ENCODE measurements at places on chromosomes 5 and 9.

DNA sequence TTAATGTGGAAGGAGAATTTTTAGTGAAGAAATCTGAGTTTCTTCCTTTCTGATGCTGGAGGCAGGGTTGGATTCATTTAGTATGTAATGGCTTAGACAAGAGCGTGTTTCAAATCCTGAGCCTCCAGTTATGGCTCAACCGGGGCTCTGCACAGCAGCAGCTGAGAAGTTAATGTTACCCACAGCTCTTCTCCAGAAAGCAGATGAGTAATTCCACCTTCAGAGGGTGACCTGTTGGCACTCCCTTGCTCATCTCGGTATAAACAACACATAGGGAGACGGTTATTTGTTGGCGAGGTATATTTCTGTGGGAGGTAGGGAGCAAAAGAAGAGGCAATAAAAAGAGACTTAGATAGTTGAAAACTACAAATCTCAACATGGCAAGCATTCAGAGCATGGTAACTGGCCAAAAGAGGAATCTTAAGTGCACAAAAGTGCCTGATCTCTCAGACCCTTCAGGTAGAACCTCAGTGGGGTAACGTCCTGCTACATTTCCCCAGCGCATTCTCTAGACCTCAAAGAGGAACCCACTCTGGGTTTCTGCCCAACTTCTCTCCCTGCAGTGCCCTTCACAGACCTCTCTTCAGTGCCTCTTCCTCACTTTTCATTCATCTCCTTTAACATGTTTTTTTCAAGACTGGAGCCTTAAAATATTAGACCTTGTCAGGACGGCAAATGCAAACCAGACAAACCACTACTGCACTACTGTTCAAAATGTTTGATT lies 417.5 kb upstream of the ADAMTSL1 start:
- no peak for DNase-seq

DNA sequence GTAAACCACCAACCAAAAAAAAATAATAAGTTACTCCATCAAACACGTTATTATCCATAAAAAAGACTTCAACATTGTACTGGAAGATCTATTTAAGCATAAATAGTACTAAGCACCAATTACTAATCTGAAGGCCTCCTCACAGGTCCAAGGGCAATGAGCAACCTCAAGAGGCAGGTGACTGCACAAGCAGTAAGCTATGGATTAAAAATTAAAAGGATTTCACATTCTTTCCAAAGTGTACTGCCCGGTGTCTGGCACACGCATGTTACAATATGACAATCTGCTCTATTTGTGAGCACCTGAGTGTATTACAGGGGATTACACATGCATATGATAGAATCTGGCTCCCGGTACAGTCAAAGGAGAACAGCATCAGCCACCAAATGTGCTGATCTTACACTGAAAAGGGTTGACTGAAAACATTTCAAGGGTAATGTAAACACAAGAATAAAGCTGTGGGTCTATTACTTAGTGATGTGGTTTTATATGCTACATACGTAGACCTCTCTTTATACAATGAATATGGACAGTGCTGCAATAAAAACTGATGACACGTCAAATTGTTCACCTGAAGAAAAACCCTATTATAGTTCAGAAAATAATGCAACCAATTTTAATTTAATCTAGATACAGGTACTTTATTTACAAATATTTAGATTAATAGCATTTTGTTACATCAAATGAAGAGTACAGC lies 22.8 kb downstream of the RAB14 start:
- no peak for DNase-seq

- DNase-seq, result no peak
Measured at GRCh38 chr9:113506090-113506589, 42.6 kb downstream of the RGS3 start.

DNA sequence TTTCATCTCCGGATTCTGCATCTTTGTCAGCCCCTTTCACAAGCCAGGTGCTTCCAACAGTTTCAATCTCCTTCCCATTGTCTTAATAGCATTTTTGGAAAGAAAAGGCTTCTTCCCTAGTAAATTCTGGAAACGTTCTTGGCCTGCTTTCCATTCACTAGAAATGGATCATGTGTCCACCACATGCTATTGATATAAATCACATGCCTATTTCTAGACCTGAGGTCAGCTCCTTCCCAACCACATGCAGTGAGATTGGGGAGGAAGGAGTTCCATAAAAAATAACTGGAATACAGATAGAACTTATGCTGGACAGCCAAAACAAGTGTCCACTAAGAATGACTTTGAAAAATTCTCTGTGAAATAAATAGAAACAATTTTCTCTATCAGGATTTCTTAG lies 181.6 kb upstream of the TMEM161B start:
- DNase-seq, result no peak

- no peak for DNase-seq
Measured at GRCh38 chr5:5063533-5063953, 76.6 kb upstream of the ADAMTS16 start.

DNA sequence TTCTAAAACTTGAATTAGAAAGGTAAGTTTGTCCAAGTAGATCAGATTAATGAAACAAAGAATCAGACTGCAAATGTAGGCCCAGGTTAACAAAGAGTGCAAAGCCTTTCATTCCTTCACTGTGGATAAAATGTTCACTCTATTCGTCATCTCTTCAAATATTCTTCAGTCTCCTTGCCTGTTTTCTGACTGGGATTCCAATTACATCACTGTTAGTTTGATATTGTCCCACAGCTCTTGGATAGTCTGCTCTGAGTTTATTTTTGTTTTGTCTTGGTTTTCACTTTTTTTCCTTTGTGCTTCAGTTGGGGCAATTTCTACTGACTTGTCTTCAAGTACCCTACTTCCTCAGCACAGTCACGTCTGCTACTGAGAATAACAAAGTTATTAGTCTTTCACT lies 38.5 kb upstream of the GZMA start:
- DNase-seq, result no peak

GRCh38 chr9:132187121-132187620 lies 25.3 kb downstream of the NTNG2 start:
- no peak for DNase-seq

GRCh38 chr9:90023861-90024260 lies 419.0 kb downstream of the GADD45G start:
- DNase-seq, result no peak

GRCh38 chr5:177338251-177339106 lies 13.0 kb downstream of the LMAN2 start:
- no peak for DNase-seq

- DNase-seq, result no peak
Measured at GRCh38 chr5:102222772-102223171, 73.3 kb downstream of the SLCO4C1 start.

GRCh38 chr9:106866243-106866642 lies 3.3 kb downstream of the ZNF462 start:
- DNase-seq, result no peak

GRCh38 chr5:134345996-134346395 lies 21.0 kb downstream of the CDKL3 start:
- DNase-seq, result no peak

DNA sequence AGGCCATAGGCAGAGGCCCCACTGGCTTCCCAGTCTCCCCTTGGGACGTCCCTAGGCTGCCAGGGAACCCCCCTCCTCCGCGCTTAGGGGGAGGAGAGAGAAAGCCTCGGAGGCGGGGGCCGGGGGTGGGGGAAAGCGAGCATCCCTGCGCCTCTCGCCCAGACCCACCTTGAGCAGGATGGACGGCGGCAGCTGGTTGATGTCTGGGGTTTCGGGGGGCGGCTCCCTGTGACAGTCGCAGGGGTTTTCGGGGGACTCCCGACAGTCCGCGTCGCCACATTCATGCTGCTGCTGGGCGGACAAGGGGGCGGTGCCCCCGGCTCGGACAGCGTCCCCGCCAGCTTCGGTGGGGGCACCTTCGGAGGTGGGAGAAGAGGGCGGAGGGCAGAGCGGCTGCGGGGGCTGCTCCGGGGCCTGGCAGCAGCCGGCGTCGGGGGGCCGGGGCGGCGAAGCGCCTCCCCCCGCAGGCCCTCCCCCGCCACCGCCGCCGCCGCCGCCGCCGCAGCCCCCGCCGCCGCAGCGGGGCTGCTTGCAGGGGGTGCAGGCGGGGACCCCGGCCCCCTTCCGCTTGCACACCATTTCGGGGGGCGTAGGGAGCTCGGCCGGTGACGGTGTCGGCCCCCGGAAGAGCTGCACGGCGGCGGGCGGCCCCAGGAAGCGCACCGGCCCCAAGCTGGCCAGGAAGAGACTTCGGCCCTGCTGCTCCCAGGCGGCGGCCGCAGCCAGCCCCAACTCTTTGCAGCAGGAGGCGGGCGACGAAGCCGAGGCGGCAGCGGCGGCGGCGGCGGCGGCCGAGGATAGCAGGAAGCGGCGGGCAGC lies 1.2 kb downstream of the FBXL17 start:
- DNase-seq, result no peak

- no peak for DNase-seq
Measured at GRCh38 chr9:7130266-7130820, 372.6 kb downstream of the KDM4C start.

DNA sequence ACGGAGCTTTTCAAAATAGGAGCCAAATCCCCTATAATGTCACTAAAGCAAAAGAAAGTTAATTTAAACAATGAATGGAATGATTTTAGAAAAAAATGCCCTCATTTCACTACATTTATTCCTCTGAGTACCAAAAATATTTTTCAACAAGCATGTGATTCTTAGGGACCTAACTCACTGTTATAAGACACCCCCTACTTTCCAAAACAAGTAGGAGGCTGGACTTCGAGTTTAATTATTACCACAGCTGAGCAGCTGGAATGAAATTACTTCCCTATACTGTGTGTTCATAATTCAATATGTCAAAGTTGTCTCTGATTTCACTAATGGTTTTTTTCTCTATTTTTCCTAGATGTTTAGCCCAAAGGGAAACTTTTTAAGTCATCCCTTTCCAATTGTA lies 61.6 kb downstream of the SAXO1 start:
- DNase-seq, result no peak

DNA sequence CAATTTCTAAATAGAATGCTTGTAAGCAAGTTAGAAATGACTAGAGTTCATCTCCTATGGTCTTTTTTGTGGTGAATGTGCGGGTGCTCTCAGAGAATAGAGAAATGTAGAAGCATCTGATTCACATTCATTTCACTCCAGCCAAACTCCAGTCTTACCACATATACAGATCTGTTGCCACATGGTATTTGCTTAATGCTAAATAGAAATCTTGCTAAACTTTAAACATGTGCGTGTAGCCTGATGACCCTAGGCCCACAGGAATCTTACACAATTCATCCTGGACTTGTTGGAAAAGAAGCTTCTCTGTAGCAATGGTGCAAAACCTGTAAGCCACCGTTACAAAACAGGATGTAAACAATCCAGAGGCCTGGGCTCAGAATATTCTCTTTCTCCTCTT lies 135.2 kb downstream of the PCSK1 start:
- DNase-seq, result no peak

- no peak for DNase-seq
Measured at GRCh38 chr5:60248901-60249300, 355.4 kb upstream of the PDE4D start.

DNA sequence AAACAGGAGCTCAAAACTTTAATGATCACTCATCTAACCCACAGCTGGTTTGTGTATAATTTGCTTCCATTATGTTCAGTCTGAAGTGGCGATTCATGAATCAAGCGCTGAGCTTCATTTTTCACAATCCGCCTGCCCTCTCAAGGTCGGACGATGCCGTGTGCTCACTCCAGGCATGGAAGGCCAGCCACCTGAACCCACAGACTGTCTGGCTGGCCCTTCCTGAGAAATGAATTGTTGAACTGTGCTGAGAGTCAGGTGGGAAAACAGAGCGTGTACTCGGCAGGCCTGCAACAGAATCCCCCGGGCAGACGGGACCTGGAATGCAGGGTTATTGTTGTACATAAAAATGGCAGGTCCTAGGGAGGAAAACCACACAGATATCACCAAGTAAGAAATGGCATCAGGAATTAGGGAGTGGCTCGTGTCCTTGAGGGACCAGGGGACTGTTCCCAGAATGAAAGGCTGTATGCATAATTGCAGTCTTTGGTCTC lies 375.7 kb downstream of the IRX2 start:
- DNase-seq, result no peak

- DNase-seq, result no peak
Measured at GRCh38 chr5:67178966-67179365, 17.6 kb downstream of the CD180 start.

DNA sequence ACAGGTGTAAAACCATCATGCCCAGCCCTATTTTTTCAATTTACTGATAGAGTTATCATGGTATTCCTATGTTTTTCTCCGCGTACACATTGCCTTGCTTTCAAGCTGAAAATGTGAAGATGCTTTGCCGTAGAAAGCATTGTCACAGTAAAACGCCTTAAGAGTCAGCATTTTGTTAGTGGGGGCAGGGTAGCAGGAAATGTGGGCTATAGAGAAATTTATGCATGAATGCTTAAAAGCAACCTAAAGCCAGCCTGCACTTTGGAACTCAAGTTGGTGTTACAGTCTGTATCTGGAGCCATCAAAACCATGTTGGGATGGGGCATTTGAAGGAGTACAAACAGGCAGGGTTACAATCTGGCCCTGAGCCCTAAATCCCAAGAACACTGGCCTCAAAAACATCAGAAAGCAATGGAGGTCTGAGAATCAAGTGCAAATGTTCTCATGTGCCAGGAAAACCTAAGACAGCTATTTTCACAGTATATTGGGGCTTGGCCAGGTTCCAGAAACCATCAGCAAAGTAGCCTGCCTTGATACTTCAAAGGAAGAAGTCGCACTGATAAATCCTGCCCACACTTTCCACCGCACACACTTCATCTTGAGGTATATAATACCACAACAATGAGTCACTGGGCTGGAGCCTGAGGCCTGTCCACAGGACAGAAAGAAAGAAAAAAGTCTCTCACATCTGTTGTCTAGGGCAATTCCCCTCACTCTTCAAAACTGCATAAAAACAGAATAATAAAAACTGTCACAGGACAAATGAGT lies 313.8 kb downstream of the ENC1 start:
- DNase-seq, result no peak

- no peak for DNase-seq
Measured at GRCh38 chr9:16659096-16659495, 211.4 kb downstream of the BNC2 start.

GRCh38 chr5:30991462-30991861 lies 202.0 kb upstream of the CDH6 start:
- no peak for DNase-seq

DNA sequence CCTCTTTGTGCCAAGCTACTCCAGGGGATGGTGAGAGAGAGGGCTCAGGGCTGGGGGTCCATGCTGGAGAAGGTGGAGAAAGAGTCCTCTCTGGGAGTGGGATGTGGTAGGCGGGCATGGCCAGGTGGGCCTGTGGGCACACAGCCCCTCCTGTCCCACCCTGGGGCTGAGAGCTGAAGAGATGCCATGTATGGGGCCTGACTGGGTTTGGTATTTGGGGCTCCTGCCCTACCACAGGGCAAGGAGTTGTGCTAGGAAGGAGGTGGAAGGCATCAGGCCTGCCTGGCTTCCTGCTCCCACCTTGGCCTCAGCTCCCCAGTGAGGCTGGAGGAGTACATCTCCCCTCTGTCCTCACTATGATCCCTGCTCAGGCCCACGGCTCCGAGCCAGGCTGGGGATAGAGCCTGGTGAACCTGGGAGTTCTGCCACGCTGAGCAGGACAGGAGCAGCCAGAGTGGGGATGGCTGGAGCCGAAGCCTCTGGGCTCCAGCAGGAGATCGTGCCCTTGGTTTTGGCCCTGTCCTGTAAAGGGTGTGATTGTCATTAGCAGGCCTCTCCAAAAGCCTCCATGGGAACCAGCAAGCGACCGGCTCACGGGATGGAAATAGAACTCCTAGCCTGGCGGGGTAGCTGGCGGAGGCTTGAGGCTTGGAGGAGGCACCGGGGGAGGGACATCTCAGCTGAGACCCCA lies 75.5 kb downstream of the CACNA1B start:
- DNase-seq, result no peak

GRCh38 chr5:166358127-166358830 lies 1933.2 kb upstream of the WWC1 start:
- DNase-seq, result no peak

Data from NCI-H1694 (cell line).